ENCODE measurements at places on chromosomes 12 and 14. TPM values are rescaled to one million over a fixed set of nuclear protein-coding genes. Genes with fewer than 3 reads are reported as not detected.

GRCh38 chr12:111819191-111820158 is 22.6 kb upstream of the MAPKAPK5 start:
- H3K36me3 ChIP-seq: no peaks in the 10 kb centered on the region
- no peak for DNase-seq
- no peaks in the 10 kb centered on the region for H3K4me1 ChIP-seq
- no peaks in the 10 kb centered on the region for H3K27me3 ChIP-seq

DNA sequence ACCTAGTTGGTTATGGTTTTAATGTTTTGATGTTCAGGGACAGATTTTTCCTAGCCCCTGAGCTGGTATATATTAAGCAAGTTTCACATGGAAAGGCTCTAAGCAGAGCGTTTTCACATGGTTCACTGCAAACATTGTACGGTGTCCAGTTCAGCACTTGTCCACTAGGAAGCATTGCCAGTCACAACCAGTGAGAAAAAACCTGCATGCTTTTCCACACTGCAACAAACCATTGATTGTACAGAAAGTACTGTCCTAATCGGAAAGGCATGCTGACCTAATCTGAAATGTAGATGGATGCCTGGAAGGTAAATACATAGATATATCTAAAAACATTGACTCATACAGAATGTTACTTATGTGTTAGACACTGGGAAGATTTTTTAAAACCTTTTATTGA is 25.0 kb upstream of the NPAS3 start:
- no peaks in the 10 kb centered on the region for H3K36me3 ChIP-seq
- no peak for DNase-seq
- H3K4me1 ChIP-seq: no peaks in the 10 kb centered on the region

The NDRG2 gene
- 0.08 TPM for total RNA-seq

DNA sequence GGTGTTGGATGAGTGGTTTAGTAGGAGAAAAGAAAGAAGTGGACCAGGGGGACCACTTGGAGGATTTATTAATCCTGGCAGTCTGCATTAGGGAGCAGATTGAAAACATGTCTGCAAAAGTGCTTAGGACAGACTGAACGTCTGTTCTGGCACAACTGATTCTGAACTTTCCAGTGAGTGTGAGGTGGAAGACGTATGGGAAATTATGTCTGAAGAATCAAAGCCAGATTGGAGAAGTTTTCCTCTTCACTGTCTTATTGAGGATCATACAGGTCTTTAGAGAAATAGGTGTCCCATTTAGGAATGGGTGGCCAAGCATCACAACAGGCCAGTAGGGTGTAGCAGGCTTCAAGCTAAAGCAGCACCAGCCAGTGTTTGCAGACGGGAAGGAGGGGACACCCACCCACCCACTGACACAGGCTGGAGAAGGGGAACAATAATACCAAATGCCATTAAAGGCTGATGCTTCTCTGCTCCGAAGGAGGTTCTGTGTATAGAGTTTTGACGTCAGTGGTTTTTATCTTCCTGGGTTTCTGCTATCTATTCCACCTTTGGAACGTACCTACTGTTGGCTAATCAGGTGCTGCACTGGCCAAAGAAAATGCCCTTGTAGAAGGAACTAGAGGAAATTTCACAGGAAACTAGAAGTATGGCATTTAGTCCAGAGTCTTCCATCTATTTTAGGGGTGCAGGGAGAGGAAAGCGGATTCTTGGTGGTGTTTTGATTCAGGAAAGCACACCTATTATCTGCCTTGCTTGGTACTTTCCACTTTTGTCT is 1.8 kb downstream of the SRRM4 start:
- H3K36me3 ChIP-seq: no peaks in the 10 kb centered on the region
- H3K27me3 ChIP-seq: no peaks in the 10 kb centered on the region
- no peak for DNase-seq
- H3K4me1 ChIP-seq: no peaks in the 10 kb centered on the region

DNA sequence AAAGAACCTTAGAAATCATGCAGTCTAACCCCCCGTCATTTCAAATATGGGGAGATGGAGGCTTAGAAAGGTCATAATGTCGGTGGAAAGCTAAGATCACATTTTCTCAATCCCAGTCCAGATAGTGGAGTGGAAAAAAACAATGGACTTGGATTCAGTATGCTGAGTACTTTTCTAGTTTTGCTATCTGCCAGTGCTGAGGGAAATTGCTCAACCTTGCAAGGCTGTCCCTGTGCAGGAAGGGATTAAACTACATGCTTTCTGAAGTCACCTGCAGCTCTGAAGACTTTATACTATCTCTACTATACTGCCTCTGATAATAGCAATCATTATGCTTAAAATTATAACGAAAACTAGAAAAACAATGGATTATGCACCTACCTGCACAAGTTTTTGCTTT is 272.8 kb downstream of the LRIG3 start:
- H3K27me3 ChIP-seq: no peaks in the 10 kb centered on the region
- no peak overlapping the region for H3K4me3 ChIP-seq
- no peaks in the 10 kb centered on the region for H3K4me1 ChIP-seq

- no peaks in the 10 kb centered on the region for H3K27me3 ChIP-seq
- H3K36me3 ChIP-seq: 0 out of 2 replicates have a peak, but pooled peaks cover 3% of the 10 kb centered on the region
- H3K27ac ChIP-seq: no peak overlapping the region
- peaks cover 6% of the 10 kb centered on the region for H3K4me1 ChIP-seq
Measured at GRCh38 chr12:45290216-45290605, 74.3 kb downstream of the ANO6 start.

All from SJSA1 (cell line).